Activated T-helper 17 cell treated with anti-CD3 and anti-CD28 coated beads, Interleukin-2, amount 50 U/mL, for 72 hours (primary cell): ENCODE measurements at places on chromosomes 13 and 19. TPM values are rescaled to one million over a fixed set of nuclear protein-coding genes. Genes with fewer than 3 reads are reported as not detected.
A peak's percentile ranks its signal among the peaks of the same experiment; 100 is the strongest.

GRCh38 chr19:8370176-8371010, 6.4 kb downstream of the ANGPTL4 start:
- peak; percentile 8 for ATAC-seq

DNA sequence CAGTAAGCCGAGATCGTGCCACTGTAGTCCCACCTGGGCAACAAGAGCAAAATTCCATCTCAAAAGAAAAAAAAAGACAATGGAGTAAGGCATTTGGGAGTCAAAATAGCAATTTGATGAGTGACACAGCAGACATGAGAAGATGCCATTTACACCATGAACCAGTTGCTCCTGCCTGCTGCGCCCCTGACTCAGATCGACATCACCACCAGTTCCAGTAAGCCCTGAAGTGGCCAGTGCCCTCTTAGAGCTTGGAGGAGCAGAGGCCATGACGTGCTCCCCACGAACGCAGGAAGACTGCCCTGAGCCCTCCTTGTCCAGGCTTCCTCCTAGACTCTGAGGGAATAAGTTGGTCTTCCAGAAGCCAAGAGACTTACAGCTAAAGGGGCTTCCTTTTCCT, 339.2 kb downstream of the MYO16 start:
- no peak for ATAC-seq

- no peak for ATAC-seq
Observed at GRCh38 chr13:76696370-76696769, 189.8 kb downstream of the KCTD12 start.

GRCh38 chr19:46081928-46082727, 41.3 kb upstream of the IGFL4 start:
- ATAC-seq = peak; percentile 51

DNA sequence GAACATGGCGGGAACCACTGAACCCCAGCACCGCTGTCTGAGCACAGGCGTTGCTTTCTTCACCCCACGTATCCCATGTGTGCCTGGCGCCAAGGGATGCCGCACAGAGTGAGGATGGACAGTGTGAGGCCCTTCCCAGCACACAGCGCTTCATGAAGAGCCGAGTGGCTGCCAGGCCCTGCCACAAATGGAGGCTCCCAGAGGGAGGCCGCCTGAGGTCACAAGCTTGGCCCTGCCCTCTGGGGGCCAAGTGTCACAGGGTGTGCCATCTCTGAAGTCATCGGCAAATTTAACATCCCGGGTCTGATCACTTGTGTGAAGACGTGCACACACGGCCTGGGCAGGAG, 24.4 kb downstream of the MPND start:
- ATAC-seq = no peak

DNA sequence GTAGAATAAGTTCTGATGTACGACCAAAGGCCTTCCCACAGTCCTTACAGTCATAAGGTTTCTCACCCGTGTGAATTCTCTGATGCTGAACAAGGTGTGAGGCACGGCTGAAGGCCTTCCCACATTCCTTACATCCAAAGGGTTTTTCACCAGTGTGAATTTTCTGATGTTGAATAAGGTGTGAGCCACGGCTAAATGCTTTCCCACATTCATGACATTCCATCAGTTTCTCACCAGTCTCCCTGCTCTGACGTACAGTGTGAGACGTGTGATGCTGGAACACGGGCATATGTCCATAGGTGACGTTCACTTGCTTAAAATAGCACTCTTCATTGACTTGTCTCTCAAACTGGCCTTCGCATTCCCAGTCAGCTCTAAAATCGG, 31.0 kb upstream of the COX7A1 start:
- no peak for ATAC-seq

DNA sequence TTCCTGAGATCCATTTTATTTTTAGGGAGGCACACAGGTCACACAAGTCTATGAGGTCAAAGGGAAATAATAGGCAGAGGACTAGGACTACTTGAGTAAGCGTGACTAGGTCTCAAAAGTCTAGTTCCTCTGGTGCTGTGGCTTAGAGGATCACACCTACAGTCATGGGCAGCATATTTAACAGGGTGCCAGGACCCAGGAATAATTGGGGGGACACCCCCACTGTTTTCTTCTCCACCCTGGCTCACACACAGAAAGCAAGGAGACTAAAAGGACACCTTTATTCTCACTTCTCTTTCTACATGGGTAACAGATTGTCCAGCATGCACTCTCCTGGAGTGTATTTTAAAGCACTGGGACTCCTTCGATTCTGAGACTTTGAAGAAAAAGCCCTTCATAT, 26.2 kb downstream of the OXGR1 start:
- ATAC-seq = no peak

DNA sequence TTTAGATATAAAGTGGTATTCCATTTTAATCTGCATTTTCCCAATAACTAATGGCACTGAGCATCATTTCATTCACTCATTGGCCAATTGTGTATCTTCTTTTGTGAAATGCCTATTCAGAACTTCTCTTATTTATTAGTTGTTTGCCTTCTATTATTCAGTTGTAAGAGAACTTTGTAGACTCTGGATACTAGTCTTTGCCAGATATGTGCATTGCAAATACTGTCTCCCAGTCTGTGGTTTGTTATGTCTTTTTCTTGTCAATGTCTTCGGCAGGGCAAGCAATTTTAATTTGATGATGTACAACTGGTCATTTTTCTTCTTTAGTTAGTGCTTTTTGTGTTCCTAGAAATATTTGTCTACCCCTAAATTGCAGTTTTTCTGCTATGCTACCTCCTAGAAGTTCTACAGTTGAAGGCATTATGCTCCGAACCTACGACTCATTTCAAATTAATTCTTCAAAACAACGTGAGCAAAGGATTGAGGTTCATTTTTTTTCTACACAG, 115.9 kb downstream of the TSHZ3 start:
- ATAC-seq = no peak

GRCh38 chr13:26964278-26965250, 204.0 kb upstream of the GPR12 start:
- ATAC-seq = no peak

DNA sequence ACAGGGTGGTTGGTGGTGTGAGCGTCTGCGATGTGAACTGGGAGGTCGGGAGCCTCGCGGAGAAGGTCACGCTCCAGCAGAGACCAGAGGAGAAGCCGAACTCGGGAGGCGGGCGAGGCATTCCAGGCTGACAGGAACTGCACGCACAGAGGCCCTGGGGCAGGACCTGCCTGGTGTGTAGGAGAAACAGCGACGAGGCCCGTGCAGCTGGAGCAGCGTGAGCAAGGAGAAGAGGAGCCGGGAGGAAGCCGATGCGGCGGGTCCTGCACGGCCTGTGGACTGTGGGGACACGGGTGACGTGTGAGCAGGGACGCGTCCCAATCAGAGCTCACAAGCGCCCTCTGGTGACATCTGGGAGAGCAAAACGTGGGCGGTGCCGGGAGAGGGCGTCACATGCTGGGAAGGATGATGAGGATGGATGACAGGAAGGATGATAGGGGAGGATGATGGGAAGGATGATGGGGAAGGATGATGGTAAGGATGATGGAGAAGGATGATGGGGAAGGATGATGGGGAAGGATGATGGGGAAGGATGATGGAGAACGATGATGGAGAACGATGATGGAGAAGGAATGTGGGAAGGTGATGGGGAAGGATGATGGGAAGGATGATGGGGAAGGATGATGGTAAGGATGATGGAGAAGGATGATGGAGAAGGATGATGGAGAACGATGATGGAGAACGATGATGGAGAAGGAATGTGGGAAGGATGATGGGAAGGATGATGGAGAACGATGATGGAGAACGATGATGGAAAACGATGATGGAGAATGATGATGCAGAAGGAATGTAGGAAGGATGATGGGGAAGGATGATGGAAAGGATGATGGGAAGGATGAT, 16.1 kb upstream of the MADCAM1 start:
- ATAC-seq = peak; percentile 44

GRCh38 chr19:4059453-4059871, 7.2 kb downstream of the ZBTB7A start:
- ATAC-seq = no peak

DNA sequence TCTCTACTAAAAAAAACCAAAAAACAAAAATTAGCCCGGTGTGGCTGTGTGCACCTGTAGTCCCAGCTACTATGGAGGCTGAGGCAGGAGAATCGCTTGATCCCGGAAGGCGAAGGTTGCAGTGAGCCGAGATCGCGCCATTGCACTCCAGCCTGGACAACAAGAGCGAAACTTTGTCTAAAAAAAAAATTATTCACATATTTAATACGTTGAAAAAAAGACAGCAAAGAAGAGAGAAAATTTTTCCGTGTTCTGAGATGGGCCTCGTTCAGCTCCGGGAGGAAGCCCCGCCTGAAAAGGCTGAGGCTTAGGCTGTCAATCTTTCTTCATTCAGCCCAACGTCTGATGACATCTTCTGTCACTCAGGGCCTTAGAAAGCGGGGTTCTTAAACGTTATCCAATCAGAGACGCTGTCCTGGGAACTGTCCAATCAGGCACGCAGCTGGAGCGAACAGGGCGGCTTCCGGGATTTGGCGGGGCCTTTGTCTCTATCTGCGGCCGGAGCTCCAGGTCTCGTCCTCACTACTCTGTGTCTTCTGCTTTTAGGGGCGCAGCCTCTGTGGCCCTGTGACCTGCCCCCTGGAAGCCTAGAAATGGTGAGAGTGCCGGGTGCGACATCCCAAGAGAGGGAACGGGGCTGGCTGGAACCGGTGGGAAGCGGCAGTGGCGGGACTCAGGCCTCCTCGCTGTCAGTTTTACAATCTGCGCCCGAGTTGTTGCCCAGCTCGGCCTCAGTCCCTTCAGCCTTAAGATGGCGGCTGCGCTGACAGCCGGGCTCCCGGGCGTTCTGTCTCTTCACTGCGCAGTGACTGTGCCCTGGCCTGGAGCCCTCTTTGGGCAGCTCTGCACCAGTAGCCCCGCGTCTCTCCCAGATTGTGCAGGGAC, at the start of gene ZNF726:
Gene ZNF726, plus strand, starts transcription at position 485 of the 885 bp plus-strand sequence. Its CDS starts 109 bp downstream, at position 594.
- peak; percentile 99 for ATAC-seq

GRCh38 chr13:27631665-27632064, 10.0 kb downstream of the POLR1D start:
- ATAC-seq = peak; percentile 72

- peak; percentile 85 for ATAC-seq
Observed at GRCh38 chr13:75554981-75555380, 5.4 kb downstream of the UCHL3 start.

- no peak for ATAC-seq
Observed at GRCh38 chr19:30222428-30222873, 149.7 kb upstream of the ZNF536 start.

DNA sequence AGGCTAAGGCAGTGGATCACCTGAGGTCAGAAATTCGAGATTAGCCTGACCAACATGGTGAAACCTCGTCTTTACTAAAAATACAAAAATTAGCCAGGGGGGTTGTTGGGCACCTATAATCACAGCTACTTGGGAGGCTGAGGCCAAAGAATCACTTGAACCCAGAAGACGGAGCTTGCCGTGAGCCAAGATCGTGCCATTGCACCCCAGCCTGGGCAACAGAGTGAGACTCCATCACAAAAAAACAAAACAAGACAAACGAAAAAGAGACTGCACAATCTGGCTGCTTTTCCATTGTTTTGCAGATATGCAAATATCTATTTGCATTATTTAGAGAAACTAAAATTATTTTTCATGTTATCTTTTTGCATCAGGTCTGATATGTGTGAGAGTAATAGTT, 83.6 kb downstream of the ZNF486 start:
- no peak for ATAC-seq

DNA sequence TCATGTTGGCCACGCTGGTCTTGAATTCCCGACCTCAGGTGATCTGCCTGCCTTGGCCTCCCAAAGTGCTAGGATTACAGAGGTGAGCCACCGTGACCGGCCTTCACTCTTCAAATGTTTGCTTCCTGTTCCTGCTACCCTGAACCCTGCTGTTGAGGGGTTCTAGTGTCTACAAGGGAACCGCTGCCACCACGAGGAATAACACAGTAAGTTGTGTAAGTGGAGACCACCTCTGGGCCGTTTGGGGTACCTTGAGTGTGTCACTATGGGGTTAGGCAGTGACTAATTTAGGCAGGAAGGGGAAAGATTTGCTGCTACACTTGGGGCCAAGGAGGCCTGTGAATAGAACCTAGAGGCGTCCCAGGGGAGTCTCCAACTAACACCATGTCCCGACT, 2.2 kb upstream of the MYADM start:
- no peak for ATAC-seq

DNA sequence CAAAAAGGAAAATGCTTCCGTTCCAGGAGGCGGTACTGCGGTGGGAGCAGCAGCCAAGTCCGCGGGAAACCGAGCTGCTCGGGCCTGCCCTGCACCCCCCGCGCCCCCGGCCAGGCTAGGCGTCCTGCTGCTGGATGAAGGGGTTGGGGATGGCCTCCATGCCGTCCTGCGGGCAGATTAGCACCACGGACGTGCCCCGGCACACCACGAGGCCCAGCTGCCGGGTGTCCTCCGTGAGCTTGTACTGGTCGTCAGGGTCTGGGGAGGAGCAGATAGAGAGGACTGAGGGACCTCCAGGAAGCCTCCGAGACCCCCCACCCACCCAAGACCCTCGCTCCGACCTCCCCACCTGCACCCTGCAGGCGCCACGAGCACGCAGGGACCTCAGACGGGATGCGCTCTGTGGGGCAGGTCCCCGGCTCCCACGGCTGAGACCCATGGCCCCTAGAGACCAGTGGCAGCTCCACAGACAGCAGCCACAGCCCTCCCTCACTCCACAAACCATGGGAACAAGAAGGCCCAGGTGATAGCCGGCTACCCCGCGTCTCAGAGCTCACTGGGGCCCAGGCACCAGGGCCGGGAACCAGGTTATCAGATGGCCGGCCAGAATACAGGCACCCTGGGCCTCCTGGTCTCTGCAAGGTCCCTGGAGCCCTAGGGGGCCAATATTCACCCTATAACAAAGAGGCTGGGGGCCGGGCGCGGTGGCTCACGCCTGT, 6.7 kb downstream of the LSM7 start:
- ATAC-seq = no peak

DNA sequence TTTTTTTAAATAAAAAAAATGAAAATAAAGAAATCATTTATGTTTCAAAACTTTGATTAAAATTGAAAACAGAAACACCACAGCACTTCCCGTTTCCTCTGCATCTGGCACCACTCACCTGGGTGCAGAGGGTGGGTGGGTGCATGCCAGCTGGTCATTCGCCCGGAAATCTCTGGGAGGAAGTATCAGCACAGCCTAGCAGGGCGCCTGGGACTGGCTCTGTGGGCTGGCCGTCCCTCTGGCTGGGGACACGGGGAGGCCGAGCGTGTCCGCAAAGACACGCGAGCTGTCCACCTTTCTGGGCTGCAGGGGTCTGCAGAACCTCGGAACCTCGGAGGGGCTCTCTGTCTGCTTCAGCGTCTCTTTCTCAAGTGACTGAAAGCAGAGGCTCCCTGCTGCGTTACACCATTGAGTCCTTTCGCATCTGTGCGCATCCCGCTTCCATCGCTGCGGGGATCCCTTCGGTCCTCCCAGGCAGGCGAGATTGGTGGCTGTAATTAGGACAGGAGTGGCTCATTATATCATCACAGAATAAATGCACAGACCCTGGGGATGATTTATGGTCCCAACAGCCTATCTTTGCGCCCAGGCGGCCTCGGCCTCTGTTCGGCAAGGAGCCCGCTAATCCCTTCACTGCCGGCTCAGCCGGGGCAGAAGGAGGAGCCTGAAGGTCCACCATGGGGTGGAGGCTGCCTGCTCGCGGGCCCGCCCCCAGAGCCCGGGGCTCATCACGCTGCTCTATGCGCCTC, 17.2 kb downstream of the CRTC1 start:
- ATAC-seq = peak; percentile 88

The KLK6 gene
- total RNA-seq = not detected

The ZNF615 gene
- total RNA-seq = 15.2 TPM

The GARIN5A gene
- total RNA-seq = 1.2 TPM

The KANK3 gene
- total RNA-seq = 1.4 TPM

The FXYD7 gene
- total RNA-seq = 1.4 TPM

The ZNF221 gene
- 1.2 TPM for total RNA-seq

The TEX26 gene
- total RNA-seq = not detected
